Astrocyte of the cerebellum (primary cell): ENCODE measurements at places on chromosomes 7 and 10.

- DNase-seq: no peak
Measured at GRCh38 chr10:91925022-91925320, 1.4 kb downstream of the BTAF1 start.

DNA sequence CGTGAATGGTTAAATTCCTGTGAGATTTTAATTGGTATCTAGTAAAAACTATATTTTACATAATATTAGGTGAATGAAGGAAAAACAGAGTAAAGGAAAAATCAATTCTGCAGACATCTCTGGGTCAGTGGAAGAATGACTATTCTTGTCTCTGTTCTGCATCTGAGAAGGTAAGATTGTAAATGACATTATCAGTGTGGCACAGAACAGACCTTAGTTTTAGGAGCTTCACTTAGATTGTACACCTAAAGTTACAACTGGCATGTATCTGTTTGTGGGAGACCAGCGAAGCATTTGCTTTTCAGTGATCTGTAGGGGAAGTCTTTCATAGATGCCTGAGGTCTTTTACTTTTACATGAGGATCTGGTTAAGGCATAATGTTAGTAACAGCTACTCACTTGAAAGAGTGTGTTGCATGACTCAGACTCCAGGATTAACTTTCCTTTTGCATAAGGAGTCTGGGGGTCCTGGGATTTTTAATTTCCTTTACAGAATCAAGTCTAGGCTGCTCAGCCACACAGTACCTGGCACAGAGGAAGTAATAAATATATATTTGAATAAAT lies 56.2 kb downstream of the JMJD1C start:
- peak; percentile 34 for DNase-seq

DNA sequence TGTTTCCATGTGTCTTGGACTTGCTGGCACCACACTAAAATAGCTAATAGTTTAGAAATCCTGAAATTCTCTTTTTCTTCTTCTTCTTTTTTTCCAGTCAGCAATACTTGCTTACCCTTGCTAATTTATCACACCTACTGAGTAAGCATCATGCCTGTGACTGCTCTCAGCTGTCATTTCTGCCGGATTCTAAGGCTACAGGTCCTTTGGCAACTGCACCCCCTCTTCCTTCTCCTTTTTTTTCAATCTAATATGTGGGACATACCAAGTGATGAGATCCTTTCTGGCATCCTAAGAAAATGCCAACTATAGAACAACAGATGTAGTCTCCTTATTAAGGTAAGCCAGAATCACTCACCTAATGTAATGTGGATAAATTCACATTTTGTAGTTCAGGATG lies 444.7 kb downstream of the MAGI2 start:
- no peak for DNase-seq

DNA sequence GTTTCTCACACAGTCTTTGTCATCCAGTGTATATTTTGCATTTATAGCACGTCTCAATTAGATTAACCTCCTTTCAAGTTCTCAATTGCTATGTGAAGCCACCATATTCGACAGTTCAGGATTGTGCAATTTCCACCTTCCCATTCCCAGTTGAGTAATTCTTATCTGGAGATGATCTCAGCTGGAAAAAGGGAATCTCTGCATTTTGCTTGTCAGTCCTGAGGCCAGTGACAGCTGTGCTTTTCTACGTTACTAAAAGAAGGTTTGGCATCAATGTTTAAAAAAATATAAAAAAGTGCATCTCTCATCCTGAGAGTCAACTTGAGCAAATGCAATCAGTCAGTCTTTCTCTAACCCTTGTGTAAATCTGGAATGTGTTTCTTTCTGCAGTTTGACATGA lies 247.7 kb downstream of the PRKG1 start:
- no peak for DNase-seq

- DNase-seq: no peak
Measured at GRCh38 chr10:72014785-72015480, 50.7 kb downstream of the CHST3 start.

DNA sequence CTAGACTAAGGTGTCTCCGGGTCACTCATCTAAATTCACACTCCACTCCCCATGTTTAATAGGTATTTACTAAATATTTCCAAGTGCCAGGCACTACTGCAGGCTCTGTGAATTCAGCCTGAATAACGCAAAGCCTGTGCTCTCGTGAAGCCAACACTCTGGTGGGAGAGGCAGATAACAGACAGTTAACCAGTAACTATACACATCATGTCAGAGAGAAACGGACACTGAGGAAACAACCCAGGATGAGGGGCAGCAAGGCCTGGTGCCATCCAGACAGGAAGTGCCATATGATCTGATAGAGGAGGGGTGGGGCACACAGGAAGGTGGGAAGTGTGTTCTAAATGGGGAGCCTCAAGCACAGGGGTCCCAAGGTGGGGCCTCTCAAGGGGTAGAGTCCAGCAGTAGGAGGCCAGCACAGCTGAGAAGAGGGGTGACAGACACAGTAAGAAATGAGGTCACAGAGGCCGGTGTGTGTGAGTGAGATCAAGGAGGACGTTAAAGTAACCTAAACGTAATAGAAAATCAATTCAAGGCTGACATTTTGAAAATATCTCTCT lies 85.3 kb downstream of the LARP4B start:
- DNase-seq: no peak

- DNase-seq: no peak
Measured at GRCh38 chr7:101088858-101089529, 3.7 kb downstream of the TRIM56 start.

GRCh38 chr7:33640741-33641140 lies 264.6 kb upstream of the BMPER start:
- DNase-seq: no peak

DNA sequence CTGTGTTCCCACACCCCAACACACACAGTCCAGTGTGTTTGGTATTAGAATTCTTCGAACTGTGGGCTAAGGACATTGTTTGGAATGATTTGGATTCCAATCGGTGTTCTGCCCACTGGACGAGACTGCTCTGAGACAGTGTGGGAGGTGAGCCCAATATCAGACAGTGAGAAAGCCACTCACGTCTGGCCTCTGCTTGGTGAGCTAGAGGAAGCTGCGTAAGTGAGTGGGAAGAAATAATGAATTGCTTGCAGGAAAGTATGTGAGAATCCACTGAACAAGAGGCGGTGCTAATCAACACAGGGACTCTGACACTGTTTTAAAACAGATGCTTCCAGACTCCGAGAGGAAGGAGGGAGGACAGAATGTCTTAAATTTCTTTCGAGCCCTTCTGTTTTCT lies 675.0 kb upstream of the ANKRD30A start:
- no peak for DNase-seq
